PC-3 (cell line): ENCODE measurements at places on chromosomes 2 and 18. TPM values are rescaled to one million over a fixed set of nuclear protein-coding genes. Genes with fewer than 3 reads are reported as not detected.

Gene SP3
- 82.2 and 117 TPM in 2 replicates for total RNA-seq

- H3K36me3 ChIP-seq: no peaks in the 10 kb centered on the region
- H3K27ac ChIP-seq: peak overlapping the region; percentile 61
- DNase-seq: peak; percentile 49
- H3K4me1 ChIP-seq: peaks cover 14% of the 10 kb centered on the region; the same call in 1 of the 2 replicates
These were observed 116.8 kb downstream of the XIRP2 start for GRCh38 chr2:167005096-167005495.

- H3K27me3 ChIP-seq: no peaks in the 10 kb centered on the region
- DNase-seq: peak; percentile 77
- no peak overlapping the region for H3K4me3 ChIP-seq
- 0 out of 2 replicates have a peak, but pooled peaks cover 1% of the 10 kb centered on the region for H3K36me3 ChIP-seq
- no peaks in the 10 kb centered on the region for H3K4me1 ChIP-seq
These were observed 75.8 kb downstream of the KIDINS220 start for GRCh38 chr2:8761529-8762164.

DNA sequence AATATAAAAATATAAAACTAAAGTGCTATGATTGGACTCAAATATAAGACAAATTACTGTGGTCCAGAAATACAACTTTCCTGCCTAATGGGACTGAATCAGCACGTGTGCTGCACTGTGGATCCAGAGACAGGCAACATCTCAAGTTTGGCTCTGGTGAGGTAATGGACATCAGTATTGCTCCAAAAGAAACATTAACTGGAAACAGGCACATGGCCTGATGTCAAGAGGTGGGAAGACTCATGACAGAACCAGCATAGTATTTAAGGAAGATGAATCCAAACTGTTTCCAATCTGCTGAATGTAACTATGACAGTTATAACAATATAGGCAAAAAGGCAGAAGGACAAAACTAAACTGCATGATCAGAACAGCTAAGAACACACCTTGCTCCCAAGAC, 354.6 kb downstream of the FSIP2 start:
- H3K27me3 ChIP-seq: no peaks in the 10 kb centered on the region
- no peak overlapping the region for H3K4me3 ChIP-seq
- no peak overlapping the region for H3K27ac ChIP-seq
- no peaks in the 10 kb centered on the region for H3K4me1 ChIP-seq
- DNase-seq: no peak

DNA sequence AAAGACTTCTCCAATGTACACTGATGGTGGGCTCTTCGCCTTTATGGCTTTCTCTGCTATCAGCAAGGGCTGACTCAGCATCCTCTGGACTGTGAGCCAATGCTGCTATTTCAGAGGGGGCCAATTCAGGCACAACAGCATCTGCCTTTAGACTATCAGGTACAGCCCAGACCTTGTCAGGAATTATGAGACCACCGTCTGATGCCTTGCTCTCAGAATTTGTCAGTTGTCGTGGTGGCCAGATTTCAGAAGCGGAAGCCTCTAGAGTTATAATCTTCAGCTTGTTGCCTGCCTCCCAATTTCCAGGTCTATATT, 92.7 kb downstream of the ALPK2 start:
- no peak overlapping the region for H3K27ac ChIP-seq
- no peak overlapping the region for H3K4me3 ChIP-seq
- peaks cover 6% of the 10 kb centered on the region for H3K4me1 ChIP-seq
- DNase-seq: no peak
- no peaks in the 10 kb centered on the region for H3K36me3 ChIP-seq

GRCh38 chr2:190213441-190214335, 105.9 kb downstream of the HIBCH start:
- H3K27me3 ChIP-seq: no peaks in the 10 kb centered on the region
- no peaks in the 10 kb centered on the region for H3K4me1 ChIP-seq
- no peak overlapping the region for H3K27ac ChIP-seq
- H3K36me3 ChIP-seq: peaks cover 4% of the 10 kb centered on the region; the same call in 1 of the 2 replicates
- no peak for DNase-seq
- H3K4me3 ChIP-seq: no peak overlapping the region

DNA sequence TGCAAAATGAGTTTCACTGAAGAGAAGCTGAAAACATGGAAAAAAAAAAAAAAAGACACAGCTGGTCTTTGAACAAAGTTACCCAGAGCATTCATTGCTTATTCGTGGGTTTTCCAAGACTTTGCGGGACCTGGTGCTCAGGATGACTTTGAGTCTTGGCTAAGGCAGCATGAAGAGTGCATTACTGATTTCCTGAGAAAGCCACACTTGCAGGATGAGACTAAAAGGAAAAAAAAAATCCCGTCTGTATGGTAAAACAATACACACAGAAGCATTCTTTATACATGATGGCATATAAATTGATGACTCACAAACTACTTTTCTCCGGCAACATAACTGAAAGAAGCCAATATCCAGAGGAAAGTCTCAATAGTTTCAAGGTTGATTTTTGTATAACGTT, 195.4 kb downstream of the SPP2 start:
- H3K36me3 ChIP-seq: no peaks in the 10 kb centered on the region
- H3K27me3 ChIP-seq: no peaks in the 10 kb centered on the region
- peaks cover 78% of the 10 kb centered on the region for H3K4me1 ChIP-seq
- peak overlapping the region; percentile 95 for H3K27ac ChIP-seq

DNA sequence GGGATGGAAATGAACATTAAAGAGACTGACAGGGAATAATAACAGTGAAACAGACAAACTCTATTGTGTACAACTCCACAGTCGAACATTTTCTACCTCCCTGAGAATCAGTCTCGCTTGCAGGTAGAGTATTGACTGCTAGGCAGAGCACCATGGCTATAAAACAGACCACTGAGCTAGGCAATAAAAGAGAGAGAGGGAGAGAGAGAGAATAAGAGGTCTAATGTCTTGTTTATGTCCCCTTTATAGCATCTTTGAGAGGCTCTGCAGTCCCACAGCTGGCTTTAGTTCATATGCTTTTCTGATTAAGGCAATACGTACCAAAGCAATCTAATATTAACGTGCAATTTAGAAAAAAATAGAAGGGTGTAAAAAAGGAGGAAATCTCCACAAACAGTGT, 652.6 kb downstream of the NRXN1 start:
- H3K27me3 ChIP-seq: no peaks in the 10 kb centered on the region
- no peaks in the 10 kb centered on the region for H3K36me3 ChIP-seq
- no peak overlapping the region for H3K27ac ChIP-seq

DNA sequence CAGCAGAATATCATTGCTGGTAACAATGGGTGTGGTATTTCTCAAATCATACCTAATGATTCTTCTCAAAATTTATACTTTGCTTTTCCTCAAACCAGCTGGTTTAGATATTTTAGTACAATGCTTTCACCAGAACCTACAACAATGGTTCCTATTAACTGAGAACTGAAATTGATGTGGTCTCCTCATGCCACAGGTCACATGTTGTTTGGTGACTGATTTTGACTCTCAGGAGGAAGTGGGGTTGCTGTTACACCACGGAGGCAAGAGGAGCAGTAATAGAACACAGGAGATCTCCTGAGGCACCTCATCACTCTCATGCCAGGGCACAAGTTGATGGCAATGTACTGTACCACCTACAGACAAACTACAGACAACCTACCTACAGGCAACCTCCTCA, 3.0 kb upstream of the CEP68 start:
- H3K27me3 ChIP-seq: no peaks in the 10 kb centered on the region
- H3K4me1 ChIP-seq: peaks cover 11% of the 10 kb centered on the region
- H3K27ac ChIP-seq: no peak overlapping the region
- DNase-seq: no peak

- no peak for DNase-seq
- no peaks in the 10 kb centered on the region for H3K4me1 ChIP-seq
- H3K27ac ChIP-seq: no peak overlapping the region
- no peaks in the 10 kb centered on the region for H3K36me3 ChIP-seq
- H3K4me3 ChIP-seq: no peak overlapping the region
- H3K27me3 ChIP-seq: no peaks in the 10 kb centered on the region; the same call in 1 of the 2 replicates
These were observed 333.3 kb downstream of the PLCL1 start for GRCh38 chr2:198137733-198138132.

GRCh38 chr2:96859099-96859649, 1.4 kb upstream of the ANKRD39 start:
- no peaks in the 10 kb centered on the region for H3K27me3 ChIP-seq
- H3K4me3 ChIP-seq: no peak overlapping the region
- peaks cover 11% of the 10 kb centered on the region for H3K4me1 ChIP-seq
- no peak overlapping the region for H3K27ac ChIP-seq
- peaks cover 9% of the 10 kb centered on the region; the same call in 1 of the 2 replicates for H3K36me3 ChIP-seq

GRCh38 chr2:237627441-237628246, at the start of gene LRRFIP1:
Gene LRRFIP1, plus strand, starts transcription at chr2:237627587. Its CDS starts 58 bp downstream, at chr2:237627645.
- H3K27ac ChIP-seq: no peak within 1 kb of the TSS
- peak; percentile 31 for DNase-seq
- no peaks in the 10 kb centered on the region for H3K36me3 ChIP-seq
- peaks cover 4% of the 10 kb centered on the region; the same call in 1 of the 2 replicates for H3K27me3 ChIP-seq
- H3K4me3 ChIP-seq: peak within 1 kb of the TSS; percentile 84

Gene ERBB4
- under 0.01 TPM in 1 of 2 replicates, not detected in the other for total RNA-seq

GRCh38 chr18:74450626-74451025, 6.5 kb downstream of the DIPK1C start:
- DNase-seq: no peak
- H3K36me3 ChIP-seq: no peaks in the 10 kb centered on the region
- peaks cover 93% of the 10 kb centered on the region for H3K27me3 ChIP-seq
- no peak overlapping the region for H3K27ac ChIP-seq
- H3K4me1 ChIP-seq: no peaks in the 10 kb centered on the region

- H3K27ac ChIP-seq: no peak overlapping the region
- DNase-seq: no peak
- H3K4me1 ChIP-seq: peaks cover 15% of the 10 kb centered on the region
- H3K27me3 ChIP-seq: no peaks in the 10 kb centered on the region
These were observed 1.0 kb downstream of the DNPEP start for GRCh38 chr2:219386532-219387280.

- no peaks in the 10 kb centered on the region for H3K36me3 ChIP-seq
- H3K4me3 ChIP-seq: peak overlapping the region; percentile 70
- no peaks in the 10 kb centered on the region for H3K27me3 ChIP-seq
- peak overlapping the region; percentile 99 for H3K27ac ChIP-seq
- peak; percentile 94 for DNase-seq
These were observed 153.7 kb downstream of the TGIF1 start for GRCh38 chr18:3603421-3604234.

DNA sequence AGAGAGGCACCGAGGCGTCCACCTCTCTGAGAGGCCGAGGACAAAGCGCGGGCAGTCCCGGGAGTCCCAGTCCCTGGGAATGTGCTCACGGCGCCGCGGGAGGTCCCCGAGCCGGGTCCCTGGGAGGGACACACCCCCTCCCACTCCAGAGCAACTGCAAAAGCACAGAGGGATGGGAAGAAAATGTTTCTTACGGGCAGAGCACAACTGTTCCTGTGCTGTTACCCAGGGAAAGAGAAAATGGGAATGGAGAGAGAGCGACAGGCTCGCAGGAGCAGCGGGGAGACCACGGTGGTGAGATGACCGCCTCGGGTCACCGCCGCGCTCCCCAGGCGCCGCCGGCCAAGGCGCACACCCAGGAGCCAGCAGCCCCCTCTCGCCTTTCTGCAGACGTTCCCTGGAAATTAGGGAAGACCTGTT, 1.2 kb upstream of the BCL11A start:
- H3K27me3 ChIP-seq: peaks cover 41% of the 10 kb centered on the region
- no peak overlapping the region for H3K27ac ChIP-seq
- no peaks in the 10 kb centered on the region for H3K4me1 ChIP-seq
- peak overlapping the region; percentile 90 for H3K4me3 ChIP-seq

- no peak overlapping the region for H3K4me3 ChIP-seq
- peaks cover 17% of the 10 kb centered on the region for H3K4me1 ChIP-seq
- peak; percentile 90 for DNase-seq
- no peaks in the 10 kb centered on the region for H3K36me3 ChIP-seq
- H3K27me3 ChIP-seq: no peaks in the 10 kb centered on the region
- H3K27ac ChIP-seq: peak overlapping the region; percentile 64
These were observed 129.8 kb upstream of the TANK start for GRCh38 chr2:161030260-161031063.

- H3K4me3 ChIP-seq: no peak overlapping the region
- no peaks in the 10 kb centered on the region for H3K36me3 ChIP-seq
- H3K27ac ChIP-seq: peak overlapping the region; percentile 57
- peak; percentile 83 for DNase-seq
These were observed 223.0 kb downstream of the NBAS start for GRCh38 chr2:15337996-15338666.

DNA sequence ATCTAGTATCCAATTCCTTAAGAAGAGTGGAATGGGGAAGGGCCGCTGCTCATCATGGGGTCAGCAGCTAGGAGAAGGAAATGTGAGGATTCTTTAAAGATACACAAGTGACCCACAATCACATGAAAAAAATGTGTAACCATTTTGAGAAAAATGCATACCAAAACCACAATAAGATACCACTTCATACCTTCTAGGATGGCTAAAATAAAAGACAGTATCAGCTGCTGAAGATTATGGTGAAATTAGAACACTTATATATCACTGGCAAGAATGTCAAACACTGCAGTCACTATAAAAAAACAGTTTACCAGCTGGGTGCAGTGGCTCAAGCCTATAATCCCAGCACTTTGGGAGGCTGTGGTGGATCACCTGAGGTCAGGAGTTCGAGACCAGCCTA, 67.9 kb downstream of the C2orf74 start:
- no peak for DNase-seq
- H3K4me1 ChIP-seq: no peaks in the 10 kb centered on the region
- no peak overlapping the region for H3K27ac ChIP-seq

DNA sequence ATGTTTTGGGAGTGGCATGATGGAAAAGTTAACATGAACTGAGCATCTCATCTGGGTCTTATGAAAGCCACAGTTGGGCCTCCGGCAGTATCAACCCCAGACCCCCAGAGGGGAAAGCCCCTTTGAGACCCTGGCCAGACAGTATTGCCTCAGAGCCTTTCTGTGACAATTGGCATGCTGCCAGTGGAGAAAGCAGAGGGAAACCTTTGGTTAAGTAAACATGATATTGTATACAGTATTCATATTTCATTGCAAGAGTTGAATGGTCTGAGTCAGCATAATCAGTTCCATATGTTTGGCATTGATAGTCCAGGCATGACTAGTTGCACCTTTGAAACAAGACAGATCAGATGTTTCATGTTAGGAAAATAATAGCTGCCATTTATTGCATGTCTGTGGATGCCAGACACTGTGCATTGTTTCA, 20.0 kb downstream of the MERTK start:
- H3K27me3 ChIP-seq: no peaks in the 10 kb centered on the region
- no peak overlapping the region for H3K4me3 ChIP-seq
- peaks cover 17% of the 10 kb centered on the region for H3K4me1 ChIP-seq
- H3K27ac ChIP-seq: no peak overlapping the region

DNA sequence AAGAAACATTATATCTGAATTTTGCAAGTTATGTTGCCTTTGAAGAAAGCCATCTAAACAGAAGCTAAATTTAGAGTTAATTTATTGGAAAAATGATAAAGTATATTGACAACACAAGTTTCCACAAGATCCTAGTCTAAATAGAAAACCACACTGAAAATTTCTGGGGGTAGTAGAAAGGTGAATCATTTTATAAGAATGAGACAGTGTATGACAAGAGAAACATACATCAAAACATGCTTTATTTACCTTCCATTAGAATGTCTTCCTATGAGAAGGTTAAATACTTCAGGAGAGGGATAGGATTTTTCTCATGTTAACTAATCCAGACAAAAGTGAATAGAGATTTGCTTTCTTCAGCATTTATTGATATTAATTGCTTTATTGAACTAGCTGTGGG, 1389.8 kb upstream of the ZEB2 start:
- DNase-seq: peak; percentile 69
- H3K4me1 ChIP-seq: peaks cover 54% of the 10 kb centered on the region
- no peaks in the 10 kb centered on the region for H3K36me3 ChIP-seq
- H3K27me3 ChIP-seq: no peaks in the 10 kb centered on the region
- peak overlapping the region; percentile 29; the same call in 1 of the 2 replicates for H3K4me3 ChIP-seq
